ENCODE measurements at places on chromosomes 3 and 15.
A peak's percentile ranks its signal among the peaks of the same experiment; 100 is the strongest.

- DNase-seq, result no peak
Measured at GRCh38 chr3:67804089-67804488, 149.7 kb upstream of the SUCLG2 start.

- DNase-seq, result no peak
Measured at GRCh38 chr3:98460220-98460619, 2.8 kb upstream of the OR5K1 start.

DNA sequence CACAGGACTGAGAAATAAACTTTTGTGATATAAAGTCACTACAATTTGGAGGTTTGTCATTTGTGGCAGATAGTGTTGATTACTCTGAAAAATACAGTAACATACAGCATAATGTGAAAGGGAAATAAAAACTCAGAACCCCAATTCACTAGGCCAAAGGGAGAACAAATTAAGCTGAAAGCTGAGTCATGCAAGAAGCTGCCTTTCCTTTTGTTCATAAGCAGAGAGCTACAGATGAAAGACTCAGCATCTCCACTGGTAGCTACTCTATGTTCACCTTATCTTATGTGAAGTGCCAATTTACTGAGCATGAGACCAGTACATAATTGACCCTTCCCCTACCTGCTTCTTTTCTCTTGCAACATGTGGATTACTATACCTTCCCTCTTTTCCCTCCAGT lies 19.3 kb upstream of the SLTM start:
- no peak for DNase-seq

DNA sequence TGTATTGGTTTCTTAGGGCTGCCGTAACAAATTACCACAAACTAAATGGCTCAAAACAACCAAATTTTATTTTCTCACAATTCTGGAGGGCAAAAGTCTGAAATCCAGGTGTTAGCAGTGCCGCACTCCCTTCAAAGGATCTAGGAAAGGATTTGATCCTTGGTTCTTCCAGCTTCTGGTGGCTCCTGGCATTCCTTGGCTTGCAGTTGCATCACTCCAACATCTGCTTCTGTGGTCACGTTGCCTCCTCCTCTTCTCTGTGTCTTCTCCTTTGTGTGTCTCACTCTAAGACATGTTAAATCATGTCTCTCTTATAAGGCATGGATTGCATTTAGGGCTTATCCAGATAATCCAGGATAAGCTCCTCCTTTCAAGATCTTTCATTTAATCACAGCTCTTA lies 262.2 kb downstream of the MEX3B start:
- DNase-seq, result no peak

DNA sequence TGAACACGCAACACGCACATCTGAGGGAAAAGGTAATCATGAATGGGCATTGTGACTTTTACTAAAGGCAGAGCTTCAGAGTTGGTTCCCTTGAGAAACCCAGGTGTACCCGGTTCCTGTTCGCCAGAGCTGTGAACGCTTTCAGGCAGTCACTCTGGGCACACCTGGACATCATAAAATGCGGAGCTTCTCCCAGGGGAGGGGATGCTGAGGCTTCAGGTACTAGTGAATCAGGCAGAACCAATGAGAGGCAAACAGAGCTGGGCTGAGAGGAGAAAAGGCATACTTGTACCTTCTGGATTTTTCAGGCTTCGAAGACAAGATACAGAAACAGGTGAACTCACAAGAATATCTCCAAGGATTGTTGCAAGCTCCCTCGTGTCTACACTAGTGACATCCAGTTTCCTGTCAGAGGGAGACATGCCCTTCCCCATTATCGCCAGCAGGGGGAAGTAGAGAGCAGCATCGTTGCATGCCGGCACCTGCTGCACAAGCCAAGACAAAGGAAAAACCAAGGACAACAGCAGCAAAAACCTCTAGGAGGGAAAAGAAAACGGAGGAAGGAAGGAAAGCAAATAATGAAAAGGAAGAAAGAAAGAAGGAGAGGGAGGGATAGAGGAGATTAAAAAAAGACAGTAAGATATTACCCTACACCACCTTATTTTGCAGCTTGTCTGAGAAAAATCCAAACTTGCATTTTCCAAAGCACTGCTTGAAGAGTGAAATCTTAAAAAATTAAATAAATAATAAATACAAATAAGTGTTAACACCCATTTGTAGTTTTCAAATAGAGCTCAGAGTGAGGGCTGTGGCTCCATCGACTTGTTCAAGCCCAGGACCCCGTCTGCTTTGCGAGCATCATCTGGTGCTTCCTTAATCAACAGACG lies 2.0 kb downstream of the AHSG start:
- DNase-seq, result peak; percentile 75

DNA sequence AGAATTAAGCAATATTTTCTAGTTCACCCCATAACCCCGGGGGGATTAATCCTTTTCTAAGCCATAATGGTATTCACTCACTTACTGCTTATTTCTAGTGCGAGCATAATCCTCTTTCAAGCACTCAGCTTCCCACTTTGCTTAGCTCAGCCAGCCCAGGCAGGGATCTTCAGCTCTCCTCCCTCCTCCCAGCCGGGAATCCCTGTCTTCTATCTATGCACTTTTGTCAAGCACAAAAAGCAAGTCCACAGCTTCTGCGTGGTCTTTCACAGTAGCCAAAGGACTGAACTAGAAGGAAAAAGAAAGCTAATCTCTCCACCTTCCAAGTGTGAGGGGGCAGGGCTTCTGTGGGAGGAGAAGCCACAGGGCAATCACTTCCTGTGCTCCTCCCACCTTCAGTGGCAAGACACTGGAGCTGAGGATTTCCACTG lies 62.8 kb downstream of the PEX5L start:
- DNase-seq, result no peak

GRCh38 chr3:119792270-119792669 lies 10.4 kb downstream of the NR1I2 start:
- DNase-seq, result no peak

DNA sequence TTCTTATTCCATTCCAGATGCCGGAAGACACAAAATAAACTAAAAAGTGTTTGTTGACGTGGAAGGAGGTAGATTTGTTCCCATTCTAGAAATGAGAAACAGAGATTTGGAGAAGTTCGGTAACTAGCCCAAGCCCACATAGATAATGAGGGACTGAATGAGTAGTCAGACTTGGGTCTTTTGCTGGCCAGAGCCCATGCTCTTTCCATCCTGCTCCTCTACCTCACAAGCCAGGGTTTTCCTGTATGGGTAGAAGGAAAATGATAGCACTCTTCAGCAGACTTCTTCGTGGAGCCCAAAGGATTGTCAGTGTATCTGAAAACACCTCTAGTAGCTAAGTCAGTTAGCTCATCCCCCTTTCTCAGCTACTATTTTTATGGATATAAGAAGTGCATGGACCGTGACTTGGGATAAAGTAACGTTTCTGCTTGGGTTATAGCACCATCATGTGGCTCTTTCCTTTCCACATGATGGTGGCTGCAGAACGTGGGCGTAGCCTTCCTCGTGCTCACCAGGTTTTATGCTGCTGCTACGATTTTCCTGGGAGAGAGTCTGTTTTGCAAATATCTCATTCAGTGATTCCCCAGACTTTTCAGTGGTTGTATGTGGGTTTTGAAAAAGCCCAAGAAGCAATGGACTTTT lies 84.6 kb downstream of the DGKG start:
- DNase-seq, result no peak

GRCh38 chr15:92395098-92395635 lies 1.5 kb downstream of the ST8SIA2 start:
- DNase-seq, result no peak

GRCh38 chr3:42099020-42099765 lies 8.0 kb downstream of the TRAK1 start:
- DNase-seq, result no peak

DNA sequence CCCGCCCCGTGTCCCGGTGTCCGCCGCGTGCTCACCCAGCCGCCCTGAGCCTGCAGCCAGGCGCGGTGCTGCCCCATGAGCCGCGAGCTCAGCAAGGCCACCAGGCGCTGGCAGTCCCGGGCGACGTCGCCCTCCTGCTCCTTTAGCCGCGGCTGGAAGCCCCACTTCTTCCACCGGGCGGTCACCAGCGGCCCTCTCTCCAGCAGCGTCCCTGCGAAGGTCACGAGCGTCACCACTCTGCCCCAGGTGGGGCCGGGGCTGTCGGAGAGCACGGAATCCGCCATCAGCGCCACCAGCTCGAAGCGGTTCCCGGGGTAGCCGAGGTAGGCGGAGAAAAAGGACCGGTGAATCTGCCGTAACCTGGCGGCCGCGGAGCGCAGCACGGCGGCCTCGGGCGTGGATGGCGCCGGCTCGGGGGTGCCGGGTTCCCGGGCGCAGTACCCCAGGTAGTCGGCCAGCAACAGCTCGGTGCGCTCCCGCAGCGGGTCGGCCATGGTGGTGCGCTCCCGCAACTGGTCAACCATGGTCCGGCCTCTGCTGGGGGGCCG lies 298 bp downstream of the BCL2L10 start:
- DNase-seq, result peak; percentile 8

- no peak for DNase-seq
Measured at GRCh38 chr3:186354100-186354499, 7.9 kb downstream of the DGKG start.

DNA sequence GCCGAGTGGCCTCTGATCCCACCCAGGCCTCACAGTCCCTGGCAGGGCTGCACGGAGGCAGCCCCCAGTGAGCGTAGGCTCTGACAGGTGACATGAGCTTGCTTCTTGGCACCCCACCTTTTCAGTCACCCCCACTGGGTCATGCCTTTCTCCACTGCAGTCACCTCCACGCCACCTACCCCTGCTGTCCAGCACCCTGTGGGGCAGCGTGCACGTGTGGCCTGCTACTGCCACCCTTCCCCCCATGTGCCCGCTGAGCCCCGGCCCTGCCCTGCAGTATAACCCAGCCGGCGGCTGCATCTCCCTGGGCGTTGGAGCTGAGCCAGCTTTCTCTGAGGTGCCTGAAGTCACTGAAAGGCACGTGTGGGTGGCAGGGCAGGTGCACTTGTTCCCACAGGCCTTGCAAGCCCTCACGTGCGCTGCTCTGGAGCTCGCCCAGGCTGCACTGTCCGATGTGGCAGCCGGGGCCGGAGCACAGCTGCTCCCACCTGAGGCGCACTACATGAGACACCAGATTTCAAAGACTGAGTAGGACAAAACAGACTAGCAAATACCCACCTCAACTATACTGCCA lies 65.6 kb downstream of the NIPA2 start:
- DNase-seq, result no peak

DNA sequence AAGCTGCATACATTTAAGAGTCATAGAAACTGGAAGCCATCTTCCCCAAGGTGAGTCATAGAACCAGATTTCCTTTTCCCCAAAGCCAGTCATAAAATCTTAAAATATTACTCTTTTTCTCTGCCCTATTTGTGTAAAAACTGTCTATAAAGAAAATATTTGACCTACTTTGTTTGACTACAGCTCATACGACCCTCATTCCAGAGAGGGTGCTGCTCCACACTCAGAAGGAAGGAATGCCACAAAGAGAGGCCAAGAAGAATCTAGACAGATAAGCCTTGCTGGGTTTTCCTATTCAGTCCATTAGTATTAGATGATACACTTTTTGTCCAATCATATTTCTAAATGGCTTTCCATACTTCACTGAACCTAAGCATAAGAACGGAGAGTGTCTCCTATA lies 671.6 kb upstream of the SGO1 start:
- DNase-seq, result no peak

DNA sequence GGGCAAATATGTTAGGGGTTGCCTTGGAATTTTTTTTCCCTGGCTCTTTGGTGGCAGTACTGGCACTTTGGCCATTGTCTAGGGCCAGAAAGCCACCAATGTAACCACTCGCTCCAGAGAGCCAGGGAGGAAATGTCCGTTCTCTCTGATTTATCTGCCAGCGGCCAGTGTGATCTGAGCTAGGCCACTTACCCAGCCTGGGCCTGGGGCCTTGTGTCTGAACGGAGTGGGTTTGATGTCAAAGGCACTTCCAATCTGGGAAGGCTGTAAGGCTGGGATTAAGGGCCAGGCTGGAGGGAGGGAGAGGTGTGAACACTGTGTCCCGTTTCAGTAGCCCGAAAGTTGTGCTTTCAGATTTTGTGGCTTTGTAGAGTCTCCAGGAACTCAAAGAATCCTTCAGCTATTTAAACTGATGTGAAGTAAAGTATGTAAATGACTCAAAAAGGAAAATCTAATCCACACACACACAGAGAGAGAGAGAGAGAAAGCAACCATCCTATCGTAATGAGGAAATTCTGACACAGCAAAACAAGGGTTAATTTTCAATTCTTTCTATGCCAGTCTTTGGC lies 271.0 kb downstream of the PDZRN3 start:
- DNase-seq, result no peak

DNA sequence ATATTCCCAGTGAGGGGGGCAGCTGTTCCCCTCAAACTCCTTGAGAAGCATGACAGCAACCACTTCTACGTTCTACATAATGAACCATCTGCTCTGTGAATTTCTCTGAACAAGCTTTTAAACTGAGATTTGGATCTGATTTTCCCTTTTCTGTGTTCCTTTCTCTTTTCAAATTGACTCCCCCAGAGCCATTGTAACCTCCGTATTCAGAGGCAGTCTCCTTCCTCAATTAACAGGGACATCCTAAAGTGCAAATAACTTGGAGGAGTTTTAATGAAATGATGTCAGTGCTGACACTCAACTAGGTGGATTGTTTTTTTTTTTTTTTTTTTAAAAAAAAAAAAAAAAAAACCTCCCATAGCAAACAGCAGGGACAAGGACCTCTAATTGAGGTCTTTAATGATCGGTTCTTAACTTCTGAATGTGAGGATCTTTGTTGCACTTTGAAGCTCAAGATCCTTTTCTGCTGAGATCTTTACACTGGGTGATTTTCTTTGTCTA lies 48.8 kb downstream of the ADAMTS9 start:
- DNase-seq, result no peak

DNA sequence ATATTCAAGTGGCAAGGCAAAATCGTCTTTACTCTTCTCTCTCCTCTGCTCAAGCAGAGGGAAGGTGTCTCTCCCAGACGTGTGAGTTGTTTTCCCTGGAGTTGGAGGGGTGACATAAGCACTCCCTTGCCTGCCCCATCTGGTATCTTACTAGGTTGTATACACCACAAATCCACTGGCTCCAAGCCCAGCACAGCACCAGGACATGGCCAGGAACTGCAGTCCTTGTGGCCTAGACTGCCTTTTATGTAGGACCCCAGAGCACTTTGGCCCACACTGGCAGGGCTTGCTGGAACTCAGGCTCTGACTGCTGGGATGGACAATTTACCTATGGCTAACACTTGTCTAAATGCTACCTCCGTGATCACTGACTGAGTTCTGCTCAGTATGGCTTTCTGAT lies 34.0 kb downstream of the DZIP3 start:
- DNase-seq, result no peak

DNA sequence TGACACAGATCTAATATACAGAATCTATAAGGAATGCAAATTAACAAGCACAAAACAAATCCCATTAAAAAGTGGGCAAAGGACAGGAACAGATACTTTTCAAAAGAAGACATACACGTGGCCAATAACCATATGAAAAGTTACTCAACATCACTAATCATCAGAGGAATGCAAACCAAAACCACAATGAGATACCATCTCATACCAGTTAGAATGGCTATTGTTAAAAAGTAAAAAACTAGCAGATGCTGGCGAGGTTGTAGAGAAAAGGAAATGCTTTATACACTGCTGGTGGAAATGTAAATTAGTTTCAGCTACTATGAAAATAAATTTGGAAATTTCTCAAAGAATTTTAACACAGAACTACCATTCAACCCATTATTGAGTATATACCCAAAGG lies 50.7 kb downstream of the ADAMTS17 start:
- no peak for DNase-seq

GRCh38 chr3:16456784-16457415 lies 56.6 kb downstream of the RFTN1 start:
- DNase-seq, result no peak

GRCh38 chr3:43075904-43076661 lies 29.8 kb downstream of the POMGNT2 start:
- no peak for DNase-seq
